ENCODE measurements at places on chromosomes 2 and 18.

- no peak for DNase-seq
These were observed 35.1 kb downstream of the DCAF17 start for GRCh38 chr2:171469176-171469575.

DNA sequence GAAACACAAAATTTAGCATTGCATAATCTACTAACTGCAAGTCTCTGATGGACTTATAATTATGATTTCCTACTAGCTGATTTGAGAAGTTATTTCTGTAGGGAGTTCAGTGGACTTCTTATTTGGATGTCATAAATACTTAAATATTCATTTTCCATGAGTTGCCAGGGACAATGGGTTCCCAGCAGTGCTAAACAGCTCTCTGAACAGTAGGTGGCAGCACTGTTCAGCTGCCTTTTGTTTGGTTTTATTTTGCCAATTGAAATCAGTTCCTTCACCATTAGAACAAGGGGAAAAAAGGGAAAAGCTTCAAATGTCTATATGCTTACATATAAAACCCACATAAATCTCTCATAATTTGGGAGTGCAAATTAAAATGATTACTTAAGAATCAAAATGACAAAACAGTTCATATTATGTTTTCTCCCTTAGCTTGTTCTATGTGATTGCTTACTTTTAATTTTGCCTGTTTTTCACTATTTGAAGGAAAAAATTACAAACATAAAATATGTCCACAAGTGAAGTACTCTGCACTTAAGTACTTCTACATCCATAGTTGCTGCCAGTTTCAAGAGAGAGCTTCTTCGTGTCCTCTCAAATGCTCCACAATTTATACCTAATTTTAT, 898.9 kb downstream of the CPS1 start:
- peak; percentile 45 for DNase-seq

DNA sequence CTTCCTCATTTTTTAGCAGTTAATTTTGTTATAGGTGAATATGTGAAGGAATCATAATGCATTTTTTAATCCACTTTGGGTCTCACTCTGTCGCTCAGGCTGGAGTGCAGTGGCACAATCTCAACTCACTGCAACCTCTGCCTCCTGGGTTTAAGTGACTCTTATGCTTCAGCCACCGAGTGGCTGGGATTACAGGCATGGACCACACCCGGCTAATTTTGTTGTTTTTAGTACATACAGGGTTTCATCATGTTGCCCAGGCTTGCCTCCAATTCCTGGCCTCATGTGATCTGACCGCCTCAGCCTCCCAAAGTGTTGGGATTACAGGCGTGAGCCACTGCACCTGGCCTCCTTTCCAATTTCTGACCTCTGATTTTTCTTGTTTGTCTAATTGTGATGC, 17.7 kb downstream of the SCYGR5 start:
- no peak for DNase-seq

DNA sequence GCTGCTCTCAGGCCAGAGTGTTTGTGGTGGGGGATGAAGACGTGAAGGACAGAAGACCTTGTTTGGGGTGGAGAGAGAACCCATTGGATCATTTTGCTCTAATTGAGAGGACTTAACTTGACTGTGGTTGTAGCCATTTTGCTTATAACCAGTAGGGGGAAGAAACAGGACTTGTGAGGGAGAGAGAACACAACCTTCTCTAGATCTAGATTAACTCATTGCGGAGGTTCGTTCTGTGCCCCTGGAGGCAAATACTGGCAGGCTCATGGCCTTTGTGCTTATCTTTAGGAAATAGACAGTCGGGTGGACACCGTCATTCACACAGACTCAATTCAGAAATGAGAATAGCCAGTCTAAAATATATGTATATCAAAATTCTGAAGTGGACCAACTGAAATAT, 147.0 kb upstream of the LHCGR start:
- DNase-seq: no peak

DNA sequence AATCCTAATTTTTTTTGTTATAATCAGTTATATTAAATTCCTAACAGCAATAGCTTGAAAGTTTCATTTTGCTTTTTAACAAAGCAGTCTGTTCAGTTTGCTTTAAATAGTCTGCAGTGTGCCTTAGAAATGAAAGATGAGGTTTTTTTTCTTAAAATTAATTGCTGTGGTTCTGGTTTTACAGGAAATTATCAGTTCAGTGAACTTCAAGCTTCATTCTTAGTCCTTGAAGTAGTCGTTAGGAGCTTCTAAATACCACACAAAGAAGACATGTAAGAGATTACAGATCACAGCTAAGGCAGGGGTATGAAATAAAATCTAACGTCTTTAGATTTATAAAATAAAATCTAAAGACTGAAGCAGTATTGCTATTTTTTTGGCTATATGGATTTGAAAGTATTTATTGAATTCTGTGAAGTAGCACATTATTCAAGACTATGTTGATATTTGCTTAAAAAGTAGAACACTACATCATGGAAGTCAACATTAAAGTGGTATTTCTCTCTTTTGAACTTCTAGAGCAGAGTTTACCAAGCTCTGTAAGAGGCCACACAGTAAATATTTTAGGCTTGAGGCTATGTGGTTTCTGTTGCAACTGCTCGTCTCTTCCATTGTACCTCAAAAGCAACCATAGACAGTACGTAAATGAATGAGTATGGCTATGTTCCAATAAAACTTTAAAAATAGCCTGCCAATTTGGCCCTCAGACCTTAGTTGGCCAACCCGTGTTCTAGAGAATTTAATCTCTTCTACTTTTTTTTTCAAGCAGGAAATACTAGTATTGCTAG, 81.5 kb upstream of the STON1 start:
- no peak for DNase-seq

- no peak for DNase-seq
These were observed 371.8 kb upstream of the GCFC2 start for GRCh38 chr2:76082509-76082908.

GRCh38 chr2:217631115-217631514, 371.7 kb downstream of the TNS1 start:
- no peak for DNase-seq

- no peak for DNase-seq
These were observed 64.5 kb upstream of the CTDP1 start for GRCh38 chr18:79615091-79615490.

GRCh38 chr2:2831633-2832032, 500.6 kb upstream of the MYT1L start:
- DNase-seq: no peak

DNA sequence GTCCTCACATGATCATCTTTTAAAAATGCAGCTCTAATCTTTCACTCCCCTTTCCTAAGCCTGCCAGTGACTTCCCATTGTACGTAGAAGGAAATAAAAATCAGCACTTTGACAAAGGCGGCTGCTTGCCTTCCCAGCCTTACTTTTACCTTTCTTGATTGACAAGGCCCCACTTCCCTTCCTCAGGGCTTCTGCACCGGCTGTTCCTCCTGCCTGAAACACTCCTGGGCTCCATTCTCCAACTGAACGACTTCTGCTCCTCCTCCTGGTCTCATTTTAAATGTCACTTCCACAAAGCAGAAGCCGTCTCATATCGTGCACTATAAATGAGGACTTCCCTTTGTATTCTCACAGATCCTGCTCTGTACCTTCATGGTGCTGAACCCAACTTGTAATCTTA, 56.1 kb downstream of the OSBPL6 start:
- DNase-seq: no peak

DNA sequence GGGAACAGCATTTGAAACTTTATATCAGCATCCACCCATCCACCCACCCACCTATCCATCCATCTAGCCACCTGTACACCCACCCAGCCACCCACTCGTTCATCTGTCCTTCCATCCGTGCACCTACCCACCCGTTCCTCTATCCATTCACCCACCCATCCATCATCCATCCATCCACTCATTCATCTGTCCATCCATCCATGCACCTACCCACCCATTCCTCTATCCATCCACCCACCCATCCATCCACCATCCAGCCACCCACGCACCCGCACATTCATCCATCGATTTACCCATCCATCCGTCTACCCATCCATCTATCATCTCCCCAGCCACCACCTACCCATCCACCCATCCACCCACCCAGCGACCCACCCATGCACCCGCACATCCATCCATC, 24.8 kb downstream of the LDLRAD4 start:
- no peak for DNase-seq

DNA sequence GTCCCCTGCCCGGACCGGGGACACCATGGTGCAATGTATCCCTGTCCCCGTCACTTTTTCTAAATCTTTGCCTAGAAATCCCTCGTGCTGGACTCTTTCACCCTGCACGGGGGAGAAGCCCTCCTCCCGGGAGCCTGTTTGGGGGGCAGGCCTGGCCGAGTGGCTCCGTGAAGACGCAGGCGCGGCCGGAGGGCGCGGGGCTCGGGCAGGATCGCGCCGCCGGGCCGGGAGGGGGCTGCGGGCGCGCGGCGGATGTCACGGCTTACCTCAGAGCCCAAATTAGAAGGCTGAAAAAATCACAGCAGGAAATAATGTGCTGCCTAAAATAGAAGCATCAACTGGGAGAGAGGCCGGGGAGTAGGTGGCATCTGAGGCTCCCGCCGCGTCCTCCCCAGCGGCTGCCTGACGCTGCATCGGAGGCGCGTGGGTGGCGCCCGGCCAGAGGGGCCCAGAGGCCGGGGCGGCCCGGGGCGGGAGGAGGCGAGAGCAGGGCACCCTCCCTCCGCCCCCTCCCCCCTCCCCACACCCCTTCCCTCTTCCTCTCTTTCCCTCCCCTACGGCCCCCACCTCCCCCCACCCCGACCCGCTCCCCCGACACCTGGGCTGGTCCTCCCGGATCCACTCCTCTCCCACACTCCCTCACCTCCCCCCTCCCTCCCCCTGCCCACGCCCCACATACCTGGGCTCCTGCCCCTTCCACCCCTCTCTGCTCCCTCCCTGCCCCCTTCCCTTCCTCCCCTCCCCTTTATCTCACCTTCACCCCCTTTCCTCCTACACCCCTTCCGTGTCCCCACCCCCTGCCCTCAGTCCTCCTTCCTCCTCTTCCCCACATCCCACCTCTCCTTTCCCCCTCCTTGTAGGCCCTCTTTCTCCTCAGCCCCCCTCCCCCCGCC, 51.9 kb downstream of the SLC4A1AP start:
- no peak for DNase-seq

DNA sequence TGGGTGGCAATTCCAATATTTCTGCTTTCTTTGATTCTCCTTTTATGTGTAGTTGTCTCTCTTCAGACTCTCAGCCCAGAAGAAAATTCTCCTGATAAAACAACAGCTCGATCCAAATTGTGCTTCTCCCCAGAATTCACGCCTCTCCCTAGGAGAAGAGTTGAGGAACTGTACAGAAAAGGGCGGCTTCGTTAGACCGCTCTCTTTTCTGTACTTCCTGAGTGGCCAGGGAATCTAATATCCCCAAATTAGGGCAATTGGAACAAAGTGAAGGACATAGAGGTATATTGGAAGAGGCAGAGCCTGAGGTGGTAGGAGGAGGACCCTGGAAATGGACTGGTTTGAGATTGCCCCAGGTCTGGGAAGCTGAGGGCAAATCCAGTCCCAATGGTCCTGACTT, 5.6 kb downstream of the ADCYAP1 start:
- no peak for DNase-seq

DNA sequence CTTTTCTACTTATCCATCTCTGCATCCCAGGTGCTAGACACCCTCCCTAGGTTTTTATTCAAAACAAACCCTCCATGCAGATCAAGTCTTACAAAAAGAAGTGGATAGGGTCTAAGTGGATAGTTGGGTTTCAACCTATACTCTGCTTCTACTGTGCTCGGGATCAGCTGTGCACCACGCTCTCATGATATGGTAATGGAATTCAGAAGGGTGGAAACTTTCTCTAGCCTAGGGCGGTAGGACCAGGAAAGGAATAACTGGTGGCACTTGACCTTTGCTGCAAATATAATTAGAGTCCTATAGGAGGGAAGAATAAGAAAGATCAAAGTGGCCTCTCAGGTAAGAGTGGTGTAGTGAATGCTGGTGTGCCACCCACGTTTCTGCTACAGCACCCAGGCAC, 272.9 kb downstream of the GPD2 start:
- no peak for DNase-seq

- DNase-seq: no peak
These were observed 39.1 kb downstream of the SLC9A4 start for GRCh38 chr2:102512161-102512560.

DNA sequence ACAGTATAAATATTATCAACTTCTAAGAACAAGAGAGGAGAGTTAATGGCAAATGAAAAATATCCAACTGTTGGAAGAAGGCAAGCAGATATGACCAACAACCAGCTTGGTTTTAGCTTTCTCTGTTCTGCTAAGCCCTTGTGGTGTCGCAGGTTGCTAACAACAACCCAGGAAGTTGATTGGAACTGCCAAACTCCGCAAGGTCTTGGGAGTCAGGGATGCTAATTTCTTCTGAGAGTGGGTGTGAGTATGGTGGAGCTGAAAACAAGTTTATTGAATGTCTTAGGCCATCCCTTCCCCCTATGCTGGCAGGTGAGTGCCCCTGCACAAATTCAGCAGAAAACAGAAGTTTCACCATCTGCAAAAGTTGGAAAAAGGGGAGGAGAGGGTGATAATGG, 17.5 kb downstream of the BZW1 start:
- DNase-seq: no peak

GRCh38 chr2:99806758-99807157, 316.9 kb upstream of the REV1 start:
- no peak for DNase-seq

- no peak for DNase-seq
These were observed 82.3 kb upstream of the ASAP2 start for GRCh38 chr2:9124231-9124741.

- DNase-seq: no peak
These were observed 47.6 kb upstream of the FHL2 start for GRCh38 chr2:105446501-105446900.

GRCh38 chr2:236261452-236261851, 2.8 kb downstream of the ASB18 start:
- peak; percentile 28 for DNase-seq

- DNase-seq: no peak
These were observed 125.2 kb downstream of the UBE2E3 start for GRCh38 chr2:181105562-181105961.

GRCh38 chr2:106356291-106356690, 111.9 kb downstream of the RGPD3 start:
- DNase-seq: no peak

GRCh38 chr2:31150120-31150670, 12.0 kb upstream of the GALNT14 start:
- no peak for DNase-seq

DNA sequence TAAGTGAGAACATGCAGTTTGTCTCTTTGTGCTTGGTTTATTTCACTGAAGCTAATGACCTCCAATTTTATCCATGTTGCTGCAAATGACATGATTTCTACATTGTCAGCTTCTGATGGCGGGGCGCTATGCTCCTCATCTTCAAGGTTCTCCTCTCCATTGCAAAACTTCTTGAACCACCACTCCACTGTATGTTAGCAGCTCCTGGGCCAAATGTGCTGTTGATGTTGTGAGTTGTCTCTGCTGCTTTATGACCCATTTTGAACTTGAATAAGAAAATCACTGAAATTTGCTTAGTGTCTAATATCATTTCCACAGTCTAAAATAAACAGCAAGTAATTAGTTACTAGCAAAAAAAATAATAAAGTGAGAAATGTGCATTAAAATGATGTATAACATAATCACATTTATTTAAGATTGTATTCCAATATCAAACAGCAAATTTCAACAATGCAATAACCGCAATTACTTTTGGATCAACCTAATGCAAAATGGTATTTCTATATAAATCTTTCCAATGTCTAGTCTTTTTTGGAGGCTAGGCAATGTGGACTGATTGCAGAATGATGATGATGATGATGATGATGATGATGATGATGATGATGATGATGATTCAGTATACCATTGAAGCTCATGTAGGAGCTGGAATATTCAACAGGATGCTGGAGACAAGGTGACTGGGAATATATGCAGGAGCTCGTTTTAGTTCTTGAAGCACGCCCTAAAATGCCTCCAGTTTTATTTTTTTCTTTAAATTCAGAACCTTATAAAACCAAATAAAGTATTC, 304.9 kb upstream of the KYNU start:
- DNase-seq: no peak
